CD4-positive, alpha-beta T cell treated with Interleukin-15 for 1 hour (primary cell): ENCODE measurements at places on chromosomes 3 and 15.
A peak's percentile ranks its signal among the peaks of the same experiment; 100 is the strongest.

DNA sequence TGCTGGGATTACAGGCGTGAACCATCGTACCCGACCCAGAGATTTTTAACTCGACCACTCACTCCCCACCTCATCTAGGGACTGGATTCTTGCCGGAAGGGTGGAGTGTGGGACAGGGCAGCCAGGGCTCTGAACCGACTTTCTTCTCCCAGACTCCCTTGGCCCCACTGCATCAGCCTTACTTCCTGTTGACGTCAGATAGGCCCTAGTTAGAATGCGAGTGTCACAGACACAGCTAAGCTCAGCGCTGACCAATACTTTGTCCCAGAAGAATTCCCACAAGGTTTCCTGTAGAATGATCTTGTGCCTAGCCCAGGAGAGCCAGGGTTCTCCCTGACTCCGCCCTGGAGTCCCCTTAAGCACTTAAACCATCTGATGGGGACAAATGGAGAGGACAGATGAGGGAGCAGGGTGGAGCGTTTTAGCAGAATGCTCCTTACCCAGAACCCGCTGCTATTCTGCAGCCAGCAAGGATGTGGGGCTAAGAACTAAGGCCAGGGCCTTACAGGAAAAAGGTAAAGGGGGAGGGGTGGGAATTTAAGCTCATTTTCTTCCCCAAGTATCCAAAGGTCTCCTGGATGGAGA lies 5.8 kb upstream of the TUSC2 start:
- DNase-seq: no peak

DNA sequence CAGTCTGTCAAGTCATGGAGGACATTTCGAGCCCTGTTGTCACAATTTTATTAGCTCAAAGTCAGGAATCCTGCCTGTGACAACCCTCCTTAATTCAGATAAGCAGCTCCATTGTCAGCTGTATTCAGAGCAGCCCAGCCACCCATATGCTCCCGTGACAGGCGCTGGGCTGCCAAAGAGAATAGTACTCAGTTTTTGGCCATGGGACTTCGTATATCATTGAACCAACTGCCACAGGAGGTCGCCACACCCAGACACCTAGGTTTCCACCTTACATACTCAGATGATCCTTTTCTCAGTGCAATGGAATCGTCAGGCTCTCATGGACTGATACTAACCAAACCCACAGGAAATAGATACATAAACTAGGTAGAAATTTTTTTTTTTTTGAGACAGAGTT lies 100.2 kb downstream of the C3orf70 start:
- no peak for DNase-seq

DNA sequence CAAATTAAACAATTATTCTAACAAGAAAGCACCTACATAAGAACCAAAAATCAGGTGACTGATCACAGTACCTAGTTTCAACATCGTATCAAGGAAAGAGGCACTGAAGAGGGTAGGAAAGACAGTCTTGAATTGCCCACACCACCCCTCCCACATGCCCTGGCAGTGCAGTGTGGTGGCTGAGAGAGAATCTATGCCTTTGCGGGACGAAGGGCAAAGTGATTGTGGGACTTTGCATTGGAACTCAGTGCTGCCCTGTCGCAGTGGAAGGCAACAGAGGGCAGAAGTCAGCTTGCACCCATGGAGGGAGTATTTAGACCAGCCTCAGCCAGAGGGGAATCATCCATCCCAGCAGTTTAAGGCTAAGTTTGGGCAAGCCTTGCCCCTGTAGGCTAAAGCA lies 24.5 kb downstream of the NEDD4 start:
- no peak for DNase-seq

DNA sequence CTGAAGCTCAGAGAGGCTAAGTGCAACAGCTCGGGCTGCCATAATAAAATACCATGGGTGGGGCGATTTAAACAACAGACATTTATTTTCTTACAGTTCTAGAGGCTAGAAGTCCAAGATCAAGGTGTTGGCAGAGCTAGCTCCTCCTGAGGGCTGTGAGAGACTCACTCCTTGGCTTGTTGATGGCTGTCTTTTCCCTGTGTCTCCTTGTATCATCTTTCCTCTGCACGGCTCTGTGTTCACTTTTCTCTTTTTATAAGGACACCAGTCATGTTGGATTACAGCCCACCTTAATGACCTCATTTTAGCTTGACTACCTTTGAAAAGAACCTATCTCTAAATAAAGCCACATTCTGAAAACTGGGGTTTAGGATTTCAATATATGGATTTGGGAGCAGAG lies 129.7 kb downstream of the RPL22L1 start:
- DNase-seq: no peak

DNA sequence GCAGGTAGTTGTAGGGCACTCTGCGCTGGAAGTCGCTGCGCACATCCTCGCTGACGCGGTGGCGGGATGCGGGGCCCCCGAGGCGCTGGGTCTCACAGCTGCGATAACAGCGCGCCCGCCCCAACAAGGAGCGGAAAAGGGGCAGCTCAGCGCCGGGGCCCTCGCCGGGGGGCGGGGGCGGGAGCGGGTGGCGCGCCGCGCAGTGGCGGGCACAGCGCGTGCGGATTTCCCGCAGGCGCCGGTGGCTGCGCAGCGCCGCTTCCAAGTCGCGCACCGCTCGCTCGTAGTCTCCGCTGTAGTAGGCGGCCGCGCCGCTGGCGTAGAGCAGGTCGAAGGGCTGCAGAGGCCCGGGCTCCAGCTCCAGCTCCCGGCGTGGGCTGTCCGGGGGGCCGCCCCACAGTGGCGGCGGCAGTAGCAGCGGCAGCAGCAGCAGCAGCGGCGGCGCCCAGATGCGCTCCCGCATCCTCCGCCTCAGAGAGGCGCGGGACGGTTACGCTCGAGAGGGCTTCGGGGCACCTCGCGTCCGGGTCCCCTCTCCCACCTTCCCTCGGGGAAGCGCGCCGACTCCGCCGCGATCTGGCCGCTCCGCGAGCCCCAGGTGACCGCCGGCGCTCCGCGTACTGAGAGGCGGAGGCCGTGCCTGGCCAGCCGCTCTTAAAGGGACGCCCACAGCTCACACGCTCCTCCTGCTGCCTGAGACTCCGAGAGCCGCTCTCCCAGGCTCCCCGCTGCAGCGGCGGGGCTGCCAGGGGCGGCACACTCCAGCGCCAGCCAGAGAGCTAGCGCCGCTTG lies at the start of gene P3H2:
P3H2 (minus strand) TSS at position 629 of the 792 bp plus-strand sequence; CDS start at position 463, 166 bp downstream.
- DNase-seq: peak; percentile 17
